Thoracic aorta (tissue), 2 donors: ENCODE measurements at places on chromosomes 5 and 9.

- no peak for DNase-seq
Measured at GRCh38 chr5:164431634-164432304, 926.4 kb downstream of the MAT2B start.

- DNase-seq = no peak
Measured at GRCh38 chr5:115657881-115658233, 32.0 kb upstream of the TMED7 start.

DNA sequence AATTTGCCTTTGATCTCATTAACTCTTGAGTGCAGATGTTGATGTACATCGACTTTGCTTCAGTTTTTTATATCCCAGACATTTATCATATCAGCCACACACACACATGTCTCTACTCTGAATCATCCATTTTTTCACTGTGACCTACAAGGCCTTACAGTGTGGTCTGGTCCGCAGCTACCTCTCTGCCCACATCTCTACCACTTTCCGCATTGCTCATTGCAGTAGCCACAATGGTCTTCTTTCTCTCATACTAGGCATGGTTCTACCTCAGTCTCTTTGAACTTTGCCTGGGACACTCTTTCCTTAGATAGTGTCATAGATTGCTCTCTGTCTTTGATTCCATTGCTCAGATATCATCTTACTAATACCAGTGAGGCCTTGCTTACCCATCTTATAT lies 87.9 kb upstream of the FSD1L start:
- DNase-seq = no peak

DNA sequence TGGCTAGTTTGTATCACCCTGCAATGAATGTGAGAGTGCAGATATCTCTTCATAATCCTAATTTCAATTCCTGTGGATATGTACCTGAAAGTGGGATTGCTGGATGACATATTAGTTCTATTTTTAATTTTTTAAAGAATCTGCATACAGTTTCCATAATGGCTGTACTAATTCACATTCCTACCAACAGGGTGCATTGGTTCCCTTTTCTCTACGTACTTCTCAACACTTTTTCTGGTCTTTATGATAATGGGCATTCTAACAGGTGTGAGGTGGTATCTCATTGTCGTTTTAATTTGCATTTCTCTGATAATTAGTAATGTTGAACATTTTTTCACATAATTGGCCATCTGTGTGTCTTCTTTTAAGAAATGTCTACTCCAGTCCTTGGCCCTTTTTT lies 927.5 kb downstream of the DTWD2 start:
- DNase-seq = no peak

DNA sequence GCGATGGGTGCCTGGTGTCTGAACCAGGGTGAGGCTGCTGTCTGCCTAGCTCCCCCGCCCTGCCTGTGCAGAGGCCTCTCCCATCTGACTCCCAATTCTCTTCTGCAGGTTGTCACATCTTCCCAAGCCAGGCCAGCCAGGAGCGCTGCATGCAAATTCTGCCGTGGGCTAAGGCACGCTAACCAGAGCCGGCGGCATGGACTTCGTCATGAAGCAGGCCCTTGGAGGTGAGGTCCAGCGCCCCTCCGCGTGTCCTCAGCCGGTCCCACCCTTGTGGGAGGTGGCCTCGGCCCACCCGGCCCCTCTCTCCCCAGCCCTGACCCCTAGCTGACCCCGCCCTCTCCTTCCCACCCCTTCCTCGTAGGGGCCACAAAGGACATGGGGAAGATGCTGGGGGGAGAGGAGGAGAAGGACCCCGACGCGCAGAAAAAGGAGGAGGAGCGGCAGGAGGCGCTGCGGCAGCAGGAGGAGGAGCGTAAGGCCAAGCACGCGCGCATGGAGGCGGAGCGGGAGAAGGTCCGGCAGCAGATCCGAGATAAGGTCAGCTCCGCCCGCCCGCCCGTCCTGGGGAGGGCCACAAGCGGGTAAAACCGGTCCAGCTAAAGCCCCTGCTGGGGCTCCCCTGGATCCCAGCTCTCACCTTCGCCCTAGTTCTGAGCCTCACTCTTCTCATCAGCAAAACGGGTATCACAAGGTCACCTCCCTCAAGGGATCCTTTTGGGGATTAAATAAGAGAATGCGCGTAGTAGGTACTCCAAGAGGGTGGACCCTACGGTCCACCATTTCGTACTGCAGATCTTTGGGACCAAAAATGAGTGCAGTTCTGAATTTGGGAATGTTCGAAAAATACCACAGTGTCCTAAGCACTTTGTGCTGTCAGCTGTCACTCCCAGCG lies 7.4 kb downstream of the CPLX2 start:
- DNase-seq = no peak

- DNase-seq = no peak
Measured at GRCh38 chr9:127509955-127510299, 58.6 kb downstream of the LRSAM1 start.

DNA sequence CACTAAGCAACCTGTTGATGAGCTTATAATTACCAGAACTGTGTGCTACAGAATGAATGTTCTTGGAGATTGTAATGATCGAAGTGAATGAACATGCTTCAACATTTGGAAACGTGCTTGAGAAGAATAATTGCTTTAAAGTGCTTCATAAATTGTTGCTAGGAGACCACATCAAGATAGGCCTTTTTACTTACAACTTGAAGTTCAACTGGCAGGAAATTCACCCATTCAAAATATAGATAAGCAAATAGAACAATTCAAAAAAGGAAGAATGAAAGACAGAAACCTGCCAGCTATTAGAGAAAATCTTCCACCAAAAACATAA lies 38.0 kb upstream of the SLC44A1 start:
- DNase-seq = no peak

DNA sequence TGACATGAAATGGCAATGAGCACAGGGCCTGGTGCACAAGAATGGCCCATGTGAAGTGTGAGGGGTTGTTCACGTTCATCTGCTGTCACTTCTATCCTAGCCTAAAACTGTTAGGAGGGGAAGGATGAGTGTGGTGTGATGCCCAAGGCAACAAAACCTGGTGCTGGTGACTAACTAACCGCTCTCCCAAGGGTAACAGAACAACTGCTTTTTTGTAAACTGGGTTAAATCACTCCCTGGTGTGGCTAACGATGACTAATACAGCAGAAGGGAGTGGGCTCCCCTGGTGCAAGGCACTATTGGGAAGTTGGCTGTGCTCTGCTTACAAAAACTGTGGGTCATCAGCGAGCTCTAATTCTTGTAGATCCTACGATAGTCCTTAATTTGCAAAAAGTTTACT lies 103.2 kb upstream of the VCAN start:
- DNase-seq = no peak

GRCh38 chr5:159324102-159324755 lies 6.1 kb downstream of the IL12B start:
- no peak for DNase-seq

DNA sequence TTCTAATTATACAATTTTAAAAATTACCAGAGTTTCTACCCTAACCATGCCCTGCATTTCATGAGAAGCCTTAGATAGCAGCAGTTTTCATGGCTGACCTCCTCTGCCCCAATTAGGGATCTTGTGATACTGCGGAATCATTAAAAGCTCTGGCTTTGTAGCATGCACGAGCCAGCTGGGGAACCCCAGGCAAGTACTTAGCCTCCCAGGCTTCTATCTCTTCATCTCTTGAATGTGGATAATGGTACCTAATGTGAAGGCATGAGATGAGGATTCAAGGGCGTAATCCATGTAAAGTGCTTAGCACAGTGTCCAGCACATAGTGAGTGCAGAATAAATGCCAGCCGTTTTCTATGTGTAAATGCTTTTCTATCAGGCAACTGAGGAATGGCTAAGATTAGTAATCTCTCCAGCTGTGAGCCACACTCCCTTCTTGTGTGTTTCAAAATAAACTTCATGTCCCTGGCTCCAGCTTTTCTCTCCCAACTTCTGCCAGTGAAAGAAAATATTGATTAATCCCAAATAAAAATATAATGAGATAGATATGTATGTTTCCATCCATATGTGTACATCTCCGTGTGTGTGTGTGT lies 88.4 kb downstream of the APBA1 start:
- no peak for DNase-seq

GRCh38 chr5:54673523-54674225 lies 156.1 kb downstream of the SNX18 start:
- DNase-seq = no peak

DNA sequence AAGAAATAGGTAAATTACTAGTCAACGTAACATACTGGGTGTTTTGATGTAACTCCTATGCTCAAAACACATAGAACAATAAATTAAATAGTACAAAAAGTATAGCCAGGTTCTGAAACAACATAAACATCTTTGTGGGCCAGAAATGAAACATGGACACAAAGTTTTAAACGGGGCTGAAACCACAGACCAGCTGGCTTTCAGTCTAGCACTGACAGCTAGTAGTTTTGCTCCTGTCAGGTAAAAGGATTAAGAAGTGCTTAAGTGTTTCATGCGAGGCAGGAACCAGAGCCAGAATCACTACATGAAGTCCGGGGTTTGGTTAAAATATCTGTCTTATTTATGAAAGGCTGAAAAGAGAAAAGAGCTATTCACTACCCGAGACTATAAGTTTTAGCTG lies 19.5 kb downstream of the DCAF10 start:
- DNase-seq = no peak

- no peak for DNase-seq
Measured at GRCh38 chr9:6960777-6961176, 203.0 kb downstream of the KDM4C start.

- DNase-seq = no peak
Measured at GRCh38 chr5:123047706-123048105, 11.2 kb upstream of the PPIC start.

DNA sequence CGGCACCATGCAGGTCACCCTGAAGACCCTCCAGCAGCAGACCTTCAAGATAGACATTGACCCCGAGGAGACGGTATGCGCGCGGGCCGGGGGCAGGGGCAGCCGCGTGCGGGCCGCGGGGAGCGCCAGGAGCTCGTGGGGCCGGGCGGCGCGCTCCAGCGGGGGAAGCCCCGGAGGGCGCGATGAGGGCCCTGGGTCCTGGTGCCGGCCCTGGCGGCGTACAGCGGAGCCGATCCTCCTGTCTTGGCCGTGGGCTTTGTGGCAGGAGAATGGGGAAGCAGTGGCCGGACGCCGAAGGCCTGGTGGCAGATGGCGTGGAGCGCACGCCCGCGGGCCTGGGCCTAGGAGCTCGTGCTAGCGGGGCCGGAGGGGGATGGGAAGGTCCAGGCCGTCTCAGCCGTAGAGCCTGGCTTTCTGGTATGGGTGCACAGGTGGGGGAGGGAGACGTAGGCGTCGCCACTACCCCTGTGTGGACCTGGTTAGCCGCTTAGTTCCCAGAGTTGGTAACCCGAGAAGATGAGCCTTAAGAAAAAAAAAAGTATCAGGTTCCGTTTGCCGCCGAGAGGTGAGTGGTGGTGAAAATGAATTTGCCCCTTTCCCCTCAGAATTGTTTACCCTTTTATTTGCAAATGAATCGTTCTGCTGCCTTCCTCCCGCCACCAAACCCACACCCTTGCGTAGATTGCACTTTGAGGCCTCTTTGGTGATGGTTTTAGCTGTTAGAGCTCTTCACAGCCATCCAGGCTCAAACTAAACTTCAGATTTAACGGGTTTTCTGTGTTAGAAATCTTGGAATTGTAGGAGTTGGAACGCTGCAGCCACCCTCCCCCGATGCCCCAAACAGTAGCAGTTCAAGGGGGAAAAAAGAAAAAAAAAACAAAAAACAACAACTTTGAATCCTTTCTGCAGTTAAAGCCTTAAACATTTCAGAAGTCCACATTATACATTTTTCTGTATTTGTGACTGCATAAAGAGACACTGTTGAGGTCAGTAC lies 841 bp downstream of the RAD23B start:
- DNase-seq = peak; percentile 10

DNA sequence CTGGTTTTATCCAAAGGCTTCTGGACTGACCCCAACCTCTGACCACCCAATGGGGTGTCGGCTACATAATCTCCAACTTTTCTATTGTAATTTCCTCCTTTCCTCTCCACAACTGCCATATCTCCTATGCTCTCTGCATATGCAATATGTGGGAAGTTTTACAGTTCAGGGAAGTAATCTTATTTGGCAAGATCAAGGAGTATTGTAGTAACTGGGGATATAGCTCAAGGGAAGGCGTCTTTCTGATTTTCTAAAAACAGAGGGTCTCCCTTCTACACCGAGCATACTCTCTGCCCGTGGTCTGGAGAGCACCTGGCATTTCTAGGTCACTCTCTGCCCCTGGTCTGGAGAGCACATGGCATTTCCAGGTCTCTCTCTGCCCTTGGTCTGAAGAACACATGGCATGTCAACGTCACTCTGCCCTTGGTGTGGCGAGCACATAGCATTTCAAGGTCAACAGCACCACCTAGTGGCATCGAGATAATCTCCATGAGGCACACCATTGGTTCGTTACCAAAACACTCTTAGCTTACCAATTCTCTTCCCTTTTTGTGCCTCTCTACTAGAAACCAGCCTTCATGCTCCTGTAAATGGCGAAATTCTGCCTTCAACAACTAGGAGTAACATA lies 616.4 kb upstream of the NUDT12 start:
- DNase-seq = no peak

- DNase-seq = peak; percentile 39
Measured at GRCh38 chr9:13485068-13485596, 205.6 kb upstream of the MPDZ start.

- no peak for DNase-seq
Measured at GRCh38 chr9:97710356-97711222, 13.4 kb upstream of the XPA start.

DNA sequence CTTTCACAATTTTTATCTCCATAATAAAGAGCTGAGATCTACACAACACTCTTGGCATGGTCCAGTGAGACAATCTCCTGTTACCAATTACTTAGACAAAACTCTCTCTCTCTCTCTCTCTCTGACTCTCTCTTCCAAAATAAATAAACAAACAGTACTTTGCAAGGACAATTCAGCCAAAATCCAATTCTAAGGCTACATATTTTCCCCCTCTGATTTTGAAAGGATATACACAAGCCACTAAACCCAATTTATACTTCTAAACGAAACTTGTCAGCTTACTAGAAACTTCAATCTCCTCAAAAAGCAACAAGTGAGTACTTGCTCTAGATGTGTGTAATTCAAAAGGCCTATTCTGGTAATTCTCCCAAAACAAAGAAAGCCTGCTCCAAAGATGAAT lies 26.3 kb upstream of the TNPO1 start:
- DNase-seq = no peak

- no peak for DNase-seq
Measured at GRCh38 chr5:31412324-31412723, 119.6 kb downstream of the DROSHA start.

GRCh38 chr5:1907616-1908015 lies 24.9 kb upstream of the IRX4 start:
- DNase-seq = no peak

GRCh38 chr5:172985596-172985995 lies 2.0 kb downstream of the ATP6V0E1 start:
- DNase-seq = no peak

GRCh38 chr9:79574781-79575180 lies 3.0 kb downstream of the TLE4 start:
- no peak for DNase-seq

GRCh38 chr9:83937861-83938455 lies 16.7 kb upstream of the KIF27 start:
- DNase-seq = no peak

DNA sequence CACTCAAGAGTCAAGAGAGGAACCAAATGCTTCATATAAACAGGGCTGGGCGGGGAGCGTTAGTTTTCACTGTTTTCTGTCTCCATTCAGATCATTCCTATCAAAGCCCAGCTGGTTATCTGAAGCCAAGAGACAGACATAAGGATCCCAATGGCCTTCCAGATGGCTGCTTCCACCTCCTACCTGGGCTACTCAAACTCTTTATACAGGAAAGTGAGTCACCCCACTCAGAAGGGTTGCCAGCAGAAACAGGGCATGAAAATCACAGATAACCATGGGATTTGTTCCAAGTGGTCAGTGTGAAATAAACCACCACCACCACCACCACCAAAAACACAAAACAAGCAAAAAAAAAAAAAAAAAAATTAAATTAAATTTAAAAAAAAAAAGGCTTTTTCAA lies 5.5 kb downstream of the PRSS3 start:
- DNase-seq = no peak

- no peak for DNase-seq
Measured at GRCh38 chr5:103358305-103358995, 99.9 kb downstream of the MACIR start.
